Right forelimb (tissue), 1 donor: ENCODE measurements at places on chromosomes 7 and 10.

DNA sequence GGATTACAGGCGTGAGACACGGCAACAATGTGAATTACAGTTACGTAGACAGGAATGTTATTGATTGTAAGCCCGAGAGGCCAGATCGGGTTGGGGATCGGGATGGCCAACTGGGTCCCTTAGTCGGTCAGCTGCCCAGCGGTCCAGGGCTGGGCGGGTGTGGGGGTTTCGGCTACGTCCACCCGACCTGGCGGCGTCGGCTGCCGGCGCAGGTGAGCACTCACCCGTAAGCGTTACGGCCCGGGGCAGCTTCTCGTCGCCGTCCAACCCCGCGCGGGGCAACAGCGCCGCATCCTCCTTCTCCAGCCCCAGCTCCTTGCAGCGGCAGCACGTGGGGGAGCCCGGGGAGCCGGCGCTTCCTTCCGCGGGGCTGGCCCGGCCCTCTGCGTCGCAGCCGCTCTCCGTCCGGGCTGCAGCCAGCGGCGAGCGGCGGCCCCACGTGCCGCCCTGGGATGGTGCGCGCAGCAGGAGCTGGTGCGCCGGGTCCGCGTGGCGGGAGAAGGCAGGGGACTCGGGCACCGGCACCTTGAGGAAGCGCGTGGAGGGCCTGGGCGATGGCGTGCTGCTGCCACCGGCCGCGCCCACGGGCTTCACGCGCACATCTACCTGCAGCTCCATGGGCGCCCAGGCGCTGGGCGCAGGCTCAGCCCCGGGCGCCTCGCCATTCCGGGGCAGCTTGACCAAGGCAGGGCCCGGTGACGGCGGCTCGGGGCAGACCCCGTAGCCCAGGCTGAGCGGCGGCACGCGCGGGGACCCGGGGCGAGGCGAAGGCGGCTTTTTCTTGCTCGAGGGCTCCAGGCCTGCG lies 609 bp downstream of the KLRG2 start:
- DNase-seq: peak; percentile 50

GRCh38 chr7:22675917-22676343 lies 51.1 kb upstream of the IL6 start:
- no peak for DNase-seq

- DNase-seq: no peak
These were observed 162.1 kb downstream of the CHCHD3 start for GRCh38 chr7:132919771-132920170.

DNA sequence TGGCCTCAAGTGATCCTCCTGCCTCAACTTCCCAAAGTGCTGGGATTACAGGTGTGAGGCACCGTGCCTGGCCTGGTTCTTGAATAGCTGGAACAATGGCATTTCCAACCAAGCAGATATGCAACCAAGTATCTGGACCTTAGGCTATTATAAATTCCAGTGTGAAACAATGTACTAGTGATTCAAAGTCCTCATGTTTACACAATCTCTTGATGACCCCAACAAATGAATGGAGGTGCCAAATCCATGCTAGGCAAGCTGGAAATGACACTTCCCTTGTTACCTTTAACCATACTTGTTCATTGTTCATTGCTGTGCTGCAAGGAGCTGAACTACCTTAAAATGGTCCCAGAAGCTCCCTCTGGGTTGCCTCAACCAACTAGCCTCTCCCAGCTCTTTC lies 282.2 kb upstream of the KLF14 start:
- DNase-seq: no peak

DNA sequence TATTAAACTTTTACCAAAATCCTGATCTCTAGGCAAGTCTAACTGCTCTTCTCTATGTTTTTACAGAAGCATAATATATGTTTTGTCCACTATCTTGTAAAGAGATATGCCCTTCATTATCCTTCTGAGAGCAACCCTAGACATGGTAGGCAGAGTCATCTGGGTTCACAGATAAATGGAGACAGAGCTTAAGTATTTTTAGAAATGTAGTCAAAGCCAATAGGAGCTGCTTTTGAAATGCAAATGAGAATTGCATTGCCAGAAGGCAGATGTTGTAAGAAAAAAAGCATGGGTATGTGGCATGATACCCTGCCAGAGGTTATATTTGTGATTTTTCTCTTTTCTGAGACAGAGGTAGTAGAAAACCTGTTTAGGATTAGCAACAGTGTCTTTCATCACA lies 964.8 kb downstream of the SORCS3 start:
- no peak for DNase-seq

DNA sequence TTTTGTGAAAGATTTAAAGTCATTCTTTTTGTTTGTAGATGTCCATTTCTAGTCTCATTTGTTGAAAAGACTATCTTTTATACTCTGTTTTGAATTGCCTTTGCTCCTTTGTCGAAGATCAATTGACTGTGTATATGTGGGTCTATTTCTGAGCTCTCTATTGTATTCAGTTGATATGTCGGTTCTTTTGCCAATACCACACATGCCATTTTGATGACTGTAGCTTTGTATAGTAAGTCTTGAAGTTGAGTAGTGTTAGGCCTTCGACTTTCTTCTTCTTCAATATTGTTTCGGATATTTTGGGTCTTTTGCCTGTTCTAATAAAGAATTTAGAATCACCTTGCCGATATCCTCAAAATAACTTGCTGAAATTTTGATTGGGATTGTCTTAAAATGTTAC lies 104.5 kb downstream of the CCSER2 start:
- no peak for DNase-seq

DNA sequence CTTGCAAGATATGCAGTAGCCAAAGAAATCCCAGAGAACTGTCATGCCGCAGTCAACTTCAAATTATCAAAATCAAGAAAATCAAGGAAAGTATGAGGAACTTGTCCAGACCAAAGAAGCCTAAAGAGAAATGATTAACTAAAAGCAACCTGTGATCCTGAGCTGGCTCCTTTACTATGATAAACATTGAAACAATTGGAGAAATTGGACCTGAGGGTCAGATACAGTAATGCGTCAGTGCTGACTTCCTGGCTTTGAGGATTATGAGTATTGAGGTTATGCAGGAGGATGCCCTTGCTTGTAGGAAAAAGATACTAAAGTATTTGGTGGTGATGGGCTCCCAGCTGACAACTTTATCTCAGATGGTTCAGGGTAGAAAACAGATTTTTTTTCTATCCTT lies 324.7 kb upstream of the AKR1E2 start:
- DNase-seq: no peak

- peak; percentile 68 for DNase-seq
These were observed 80.9 kb upstream of the AGBL3 start for GRCh38 chr7:134905375-134905774.

- no peak for DNase-seq
These were observed 875.0 kb downstream of the REEP3 start for GRCh38 chr10:64396105-64396708.
